ENCODE measurements at places on chromosomes 6 and 20. TPM values are rescaled to one million over a fixed set of nuclear protein-coding genes. Genes with fewer than 3 reads are reported as not detected.

Gene C6orf52
- not detected for total RNA-seq

Gene DEFB124
- total RNA-seq, result not detected

Gene WFDC5
- total RNA-seq, result not detected

Gene TTLL9
- total RNA-seq, result 1.5 TPM

DNA sequence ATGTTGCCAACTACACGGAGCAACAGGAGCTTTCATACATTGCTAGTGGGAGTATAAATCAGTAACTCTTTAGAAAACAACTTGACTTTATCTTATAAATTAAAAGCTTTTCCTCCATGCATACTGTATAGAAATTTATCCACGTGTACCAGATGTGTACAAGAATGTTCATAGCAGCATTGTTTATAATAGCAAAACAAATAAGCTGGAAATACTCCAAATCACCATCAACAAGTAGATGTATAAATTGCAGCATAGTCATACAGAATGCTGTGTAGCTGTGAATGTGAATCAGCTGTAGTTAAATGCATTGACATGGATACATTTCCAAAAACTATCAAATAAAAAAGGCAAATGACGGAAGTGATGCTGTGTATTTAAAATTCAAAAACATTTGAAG is 6.0 kb downstream of the PSMF1 start:
- DNase-seq, result no peak
- H3K27me3 ChIP-seq, result no peaks in the 10 kb centered on the region
- no peak overlapping the region for H3K4me3 ChIP-seq
- peaks cover 37% of the 10 kb centered on the region for H3K4me1 ChIP-seq

- DNase-seq, result no peak
- no peak overlapping the region for H3K4me3 ChIP-seq
- no peaks in the 10 kb centered on the region for H3K27me3 ChIP-seq
- H3K27ac ChIP-seq, result no peak overlapping the region
- peaks cover 4% of the 10 kb centered on the region for H3K4me1 ChIP-seq
These were observed 146.7 kb upstream of the MLN start for GRCh38 chr6:33950472-33950881.

- H3K27me3 ChIP-seq, result no peaks in the 10 kb centered on the region
- H3K36me3 ChIP-seq, result peaks cover 14% of the 10 kb centered on the region
- H3K4me3 ChIP-seq, result no peak overlapping the region
These were observed 37.6 kb upstream of the MPC1 start for GRCh38 chr6:166420351-166420750.

GRCh38 chr6:119350952-119351372 is 1.4 kb upstream of the MAN1A1 start:
- H3K27ac ChIP-seq, result peak overlapping the region; percentile 93
- peaks cover 21% of the 10 kb centered on the region for H3K4me1 ChIP-seq
- no peaks in the 10 kb centered on the region for H3K36me3 ChIP-seq
- H3K27me3 ChIP-seq, result no peaks in the 10 kb centered on the region
- DNase-seq, result no peak
